AG09309 (cell line): ENCODE measurements at places on chromosomes 4 and X.

DNA sequence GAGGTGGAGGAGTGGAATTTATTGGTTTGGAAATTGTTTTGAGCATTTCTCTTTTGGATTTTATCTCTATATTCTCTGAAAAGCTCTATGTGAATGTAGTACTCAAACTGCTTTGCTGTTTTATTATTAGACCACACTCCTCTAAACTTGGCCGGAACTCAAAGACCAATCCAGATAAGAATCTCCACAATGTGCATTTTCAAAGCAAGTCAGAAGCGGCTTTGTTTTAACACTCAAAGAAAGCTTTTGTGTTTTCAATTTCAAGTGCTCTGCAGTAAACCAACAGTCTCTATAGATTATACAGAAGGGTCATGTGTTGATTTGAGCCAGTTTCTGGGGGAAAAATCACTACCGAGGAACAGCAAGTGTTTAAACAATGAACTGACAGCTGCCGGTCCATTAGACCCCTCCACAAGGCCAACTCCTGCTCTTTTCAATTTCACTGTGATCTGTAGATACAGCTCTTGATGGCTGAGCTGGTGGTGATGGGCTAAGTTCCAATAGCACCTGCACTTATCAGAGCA lies 79.4 kb downstream of the FTHL17 start:
- no peak for DNase-seq

- DNase-seq, result peak; percentile 57
Observed at GRCh38 chr4:28350485-28350884, 1489.8 kb downstream of the STIM2 start.

- no peak for DNase-seq
Observed at GRCh38 chrX:50818986-50819385, 5.0 kb upstream of the SHROOM4 start.

GRCh38 chrX:134604701-134605311 lies 53.5 kb downstream of the PLAC1 start:
- DNase-seq, result no peak

DNA sequence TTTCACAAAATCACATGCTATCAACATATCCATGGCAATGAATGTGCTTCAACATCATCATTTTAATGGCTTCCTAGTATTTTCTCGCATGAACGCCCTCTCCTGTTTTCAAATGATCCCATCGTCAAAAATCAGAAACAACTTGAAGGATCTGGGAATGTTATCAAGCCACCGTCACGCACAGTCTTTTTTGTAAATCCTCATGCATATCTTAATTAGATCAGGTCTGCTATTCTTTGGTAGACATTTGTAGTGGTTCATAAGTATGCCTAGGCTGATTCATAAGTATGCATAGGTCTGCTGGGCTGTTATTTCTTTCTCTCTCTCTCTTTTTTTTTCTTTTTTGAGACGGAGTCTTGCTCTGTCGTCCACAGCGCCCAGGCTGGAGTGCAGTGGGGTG lies 101.6 kb downstream of the CLNK start:
- no peak for DNase-seq

DNA sequence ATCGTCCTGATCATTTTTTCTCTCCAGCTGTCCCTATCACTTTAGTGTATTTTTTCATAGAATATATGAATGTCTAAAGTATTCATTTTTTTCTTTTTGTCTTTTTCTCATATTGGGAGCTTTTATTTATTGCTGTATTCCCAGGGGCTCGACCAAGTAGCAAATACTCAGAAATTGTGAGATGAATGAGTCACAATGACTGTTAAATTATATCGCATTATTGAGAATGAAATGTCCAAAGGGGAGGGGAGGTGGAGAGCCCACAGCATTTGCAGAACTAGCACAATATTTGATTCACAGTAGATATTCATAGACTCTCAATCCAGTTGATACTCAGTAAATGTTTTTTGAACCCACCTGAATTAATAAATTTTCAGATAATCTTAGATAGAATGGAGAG lies 543.6 kb upstream of the FAM241A start:
- no peak for DNase-seq

DNA sequence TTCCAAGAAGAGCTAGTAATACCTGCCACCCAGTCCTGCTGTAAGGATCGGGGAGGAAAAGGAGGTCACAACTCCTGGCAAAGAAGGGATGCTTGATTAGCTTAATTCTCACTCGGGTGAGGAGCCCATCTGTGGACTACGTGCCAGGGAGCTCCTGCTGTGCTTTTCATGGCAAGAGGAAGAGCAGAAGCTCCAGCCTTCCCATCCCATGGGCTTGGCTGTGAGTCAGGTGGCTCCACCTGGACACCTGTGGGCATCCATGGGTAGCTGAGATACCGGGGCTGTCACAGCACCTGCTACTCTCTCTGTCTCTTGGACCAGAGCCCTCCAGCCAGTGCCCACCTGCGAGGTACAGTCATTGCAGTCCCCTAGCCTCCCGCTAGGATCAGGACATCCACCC lies 18.0 kb downstream of the CLNK start:
- no peak for DNase-seq

GRCh38 chrX:11398785-11399184 lies 105.6 kb downstream of the AMELX start:
- DNase-seq, result no peak

- DNase-seq, result no peak
Observed at GRCh38 chr4:167183036-167183435, 51.3 kb downstream of the SPOCK3 start.

- DNase-seq, result no peak
Observed at GRCh38 chrX:21734175-21734574, 23.7 kb downstream of the SMPX start.
